NCI-H524 treated with DMSO at 0.1 percent for 48 hours (cell line): ENCODE measurements at places on chromosomes 2 and 18.

DNA sequence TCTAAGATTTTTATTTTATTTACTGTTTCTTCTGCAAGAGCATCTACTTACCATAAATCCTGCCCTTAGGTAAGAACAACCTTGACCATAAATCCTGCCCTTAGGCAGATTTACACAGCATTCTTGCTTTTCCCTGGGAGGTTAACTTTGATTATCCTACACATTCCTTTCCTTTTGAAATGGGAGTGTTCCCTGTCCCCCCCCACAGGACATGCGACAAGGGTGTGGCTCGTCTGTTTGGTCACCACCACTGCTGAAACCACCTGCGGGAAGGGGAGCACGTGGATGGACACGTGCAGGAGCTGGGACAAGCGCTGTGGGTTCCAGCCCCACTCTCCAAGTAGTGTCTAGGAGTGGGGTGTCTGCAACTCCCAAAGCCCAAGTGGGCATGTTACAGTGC is 239.3 kb upstream of the SP5 start:
- DNase-seq = no peak

- no peak for DNase-seq
Measured at GRCh38 chr2:38828460-38828859, 47.3 kb downstream of the DHX57 start.

DNA sequence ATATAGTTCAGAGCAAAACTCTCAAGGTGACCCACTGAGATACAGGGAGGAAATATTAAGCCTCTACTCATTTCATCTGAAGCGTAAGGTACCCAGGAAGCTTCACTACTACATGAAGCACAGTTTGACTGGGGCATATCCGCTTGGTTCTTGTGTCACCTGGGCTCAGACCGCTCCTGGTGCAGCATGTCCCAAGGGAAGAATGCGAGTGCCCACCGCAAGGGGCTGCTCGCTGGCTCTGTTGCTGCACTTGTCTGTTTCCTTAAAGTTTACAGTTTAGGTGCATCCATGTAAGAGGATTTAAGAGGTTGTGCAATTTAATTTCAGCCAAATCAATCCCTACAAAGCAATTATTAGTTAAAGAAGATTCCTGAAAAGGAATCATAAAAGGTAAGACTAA is 507.8 kb downstream of the FBXO15 start:
- DNase-seq = no peak

DNA sequence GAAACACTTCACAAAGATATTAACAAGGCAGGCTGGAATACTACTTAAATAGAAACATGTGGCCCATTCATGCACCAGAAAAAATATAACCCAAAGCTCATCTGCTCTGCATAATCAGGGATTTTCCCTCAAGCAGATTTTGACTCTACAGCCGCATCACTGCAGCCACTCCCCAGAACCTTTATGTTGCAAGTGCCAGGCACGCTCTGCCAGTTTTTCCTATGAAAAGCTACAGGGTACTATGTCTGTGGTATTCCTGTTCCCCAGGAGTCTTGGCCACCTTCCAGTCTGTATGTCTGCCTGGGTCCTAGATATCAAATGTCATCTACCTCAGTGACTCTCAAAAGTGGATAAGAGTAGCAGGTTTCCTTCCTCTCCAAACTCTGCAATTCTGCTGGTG is 3.8 kb downstream of the COA5 start:
- no peak for DNase-seq

- DNase-seq = no peak
Measured at GRCh38 chr18:29328932-29329331, 1152.0 kb upstream of the CDH2 start.
